Spinal cord (tissue), 10 donors: ENCODE measurements at places on chromosomes 1 and 21.

DNA sequence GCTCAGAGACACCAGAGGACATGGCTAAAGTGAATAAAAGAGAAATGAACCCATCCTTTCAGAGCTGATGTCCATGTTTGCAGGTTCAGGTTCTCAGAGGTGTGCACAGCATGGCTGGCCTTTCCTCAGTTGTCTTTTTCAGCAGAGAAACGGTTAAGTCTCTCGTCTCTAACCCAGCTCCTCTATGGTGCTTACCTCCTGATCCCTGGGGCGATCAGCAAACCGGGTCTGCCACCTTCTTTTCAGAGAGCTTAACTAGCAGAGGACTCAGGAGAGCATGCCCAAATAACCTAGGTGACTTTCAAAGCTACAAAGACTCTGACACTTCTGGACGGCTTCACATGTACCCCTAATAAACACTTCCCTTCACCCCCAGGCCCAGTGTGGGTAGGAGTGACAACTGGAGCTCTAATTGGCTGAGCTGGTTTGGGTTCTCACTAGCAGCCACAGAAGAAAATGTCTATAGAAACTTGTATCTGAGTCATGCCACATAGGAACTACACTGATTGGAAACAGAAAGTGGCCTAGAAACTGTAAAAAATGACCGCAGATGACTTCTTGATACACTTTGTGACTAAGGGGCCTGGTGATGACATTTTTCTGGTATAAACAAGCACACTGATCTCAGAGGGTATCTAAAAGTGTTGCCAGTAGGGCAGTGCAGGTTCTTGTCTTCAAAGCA lies at the start of gene AIM2:
AIM2 (minus strand) TSS at position 329 of the 682 bp plus-strand sequence. CDS start 3,267 bp downstream, outside the sequence.
- no peak for DNase-seq

GRCh38 chr1:48027533-48027835 lies 30.3 kb upstream of the TRABD2B start:
- DNase-seq, result no peak

DNA sequence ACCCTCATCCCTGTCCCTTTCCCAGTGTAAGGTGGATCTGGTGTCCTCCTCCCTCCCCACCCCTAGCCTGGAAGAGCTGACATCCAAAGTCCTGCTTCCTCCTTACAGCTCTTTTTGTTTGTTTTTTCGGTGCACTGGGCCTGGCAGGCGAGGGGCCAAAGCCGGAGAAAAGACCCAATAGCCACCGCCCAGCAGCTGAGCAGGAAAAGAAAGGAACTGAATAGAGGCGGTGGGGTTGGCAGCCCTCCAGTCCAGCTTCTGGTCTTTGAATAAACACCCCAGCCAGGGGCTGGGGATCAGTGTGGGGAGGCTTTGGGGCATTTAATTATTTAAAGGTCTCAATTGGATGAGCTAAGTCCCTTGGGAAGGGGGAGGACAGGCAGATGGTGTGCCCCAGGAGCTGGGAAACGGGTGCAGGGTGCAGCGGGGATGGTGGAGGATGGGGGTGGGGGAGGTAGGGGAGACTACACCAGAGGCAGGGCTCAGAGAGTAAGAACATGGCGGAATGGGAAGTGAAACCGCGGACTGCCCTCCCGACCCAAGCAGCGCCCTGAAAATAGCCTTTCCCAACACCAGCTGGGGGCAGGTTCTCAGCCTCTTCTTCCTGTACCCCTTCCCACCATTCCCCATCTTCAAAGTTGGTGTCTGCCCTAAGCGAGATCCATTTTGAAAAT lies 20.2 kb downstream of the BTG2 start:
- DNase-seq, result no peak

GRCh38 chr1:115258302-115258866 lies 79.7 kb downstream of the NGF start:
- DNase-seq, result no peak

GRCh38 chr1:2526824-2527555 lies 594 bp upstream of the PANK4 start:
- peak; percentile 80 for DNase-seq

DNA sequence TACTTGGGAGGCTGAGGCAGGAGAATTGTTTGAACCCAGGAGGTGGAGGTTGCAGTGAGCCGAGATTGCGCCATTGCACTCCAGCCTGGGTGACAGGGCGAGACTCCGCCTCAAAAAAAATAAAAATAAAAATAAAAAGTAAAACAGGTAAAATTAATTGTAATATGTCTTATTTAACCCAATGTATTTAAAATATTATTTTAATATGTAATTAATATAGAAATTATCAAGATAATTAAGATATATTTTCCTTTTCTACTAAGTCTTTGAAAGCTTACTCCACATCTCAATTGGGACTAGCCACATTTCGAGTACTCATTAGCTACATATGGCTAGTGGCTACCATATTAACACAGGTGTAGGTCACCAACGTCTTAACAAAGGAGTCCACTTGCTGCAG lies 61.6 kb upstream of the IPO9 start:
- DNase-seq, result no peak

DNA sequence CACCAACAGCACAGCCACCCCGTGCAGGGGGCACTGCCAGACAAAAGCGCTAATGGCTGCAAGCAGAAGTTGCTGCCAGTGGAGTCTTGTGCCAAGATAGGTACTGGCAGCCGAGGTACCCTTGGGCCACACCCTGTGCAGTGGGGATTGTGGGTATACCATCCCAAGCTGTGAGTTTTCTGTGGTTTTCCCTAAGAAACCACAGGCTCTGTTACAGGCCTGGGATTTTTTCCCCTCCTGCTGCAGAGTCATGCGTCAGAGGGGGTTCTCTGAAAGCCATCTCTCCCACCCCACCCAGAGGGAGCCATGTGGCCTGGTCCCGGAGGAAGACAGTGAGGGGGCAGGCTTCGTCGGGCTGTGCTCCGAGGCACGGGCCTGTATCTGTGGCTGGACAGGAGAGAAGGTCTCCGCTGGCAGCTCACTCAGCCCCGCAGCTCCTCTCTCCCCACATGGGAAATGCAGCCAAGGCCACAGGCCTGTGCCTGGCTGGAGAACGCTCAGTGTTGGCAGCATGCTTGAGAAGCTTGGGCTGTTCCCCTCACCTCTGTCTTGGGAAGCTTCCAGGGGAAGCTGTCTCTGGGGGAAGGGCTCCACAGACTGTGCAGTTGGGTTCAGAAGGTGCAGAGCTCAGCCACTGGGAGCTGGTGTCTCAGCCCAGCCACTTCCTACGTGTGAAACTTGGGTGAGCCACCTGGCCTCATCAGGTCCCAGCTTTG lies 42.5 kb downstream of the NEK2 start:
- DNase-seq, result no peak

DNA sequence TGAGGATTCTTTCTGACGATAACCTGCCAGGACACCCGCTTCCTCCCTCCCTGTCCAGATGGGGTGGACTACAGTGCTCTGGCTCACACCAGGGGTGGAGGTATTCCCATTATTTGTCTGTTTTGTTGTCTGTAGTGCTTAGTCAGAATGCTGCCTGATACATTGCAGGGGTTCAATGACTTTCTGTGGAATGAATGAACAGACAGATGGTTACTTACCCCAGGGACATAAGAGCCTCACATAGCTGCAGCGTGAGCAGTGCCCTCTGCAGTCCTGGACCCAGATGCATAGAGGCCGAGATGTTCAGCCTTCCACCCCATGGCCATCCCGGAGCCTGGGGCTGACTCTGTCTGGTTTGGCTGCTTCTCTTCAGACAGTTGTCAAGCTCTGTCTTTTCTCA lies 13.0 kb upstream of the F3 start:
- DNase-seq, result no peak

- DNase-seq, result no peak
Observed at GRCh38 chr1:10143961-10144485, 66.3 kb upstream of the KIF1B start.

DNA sequence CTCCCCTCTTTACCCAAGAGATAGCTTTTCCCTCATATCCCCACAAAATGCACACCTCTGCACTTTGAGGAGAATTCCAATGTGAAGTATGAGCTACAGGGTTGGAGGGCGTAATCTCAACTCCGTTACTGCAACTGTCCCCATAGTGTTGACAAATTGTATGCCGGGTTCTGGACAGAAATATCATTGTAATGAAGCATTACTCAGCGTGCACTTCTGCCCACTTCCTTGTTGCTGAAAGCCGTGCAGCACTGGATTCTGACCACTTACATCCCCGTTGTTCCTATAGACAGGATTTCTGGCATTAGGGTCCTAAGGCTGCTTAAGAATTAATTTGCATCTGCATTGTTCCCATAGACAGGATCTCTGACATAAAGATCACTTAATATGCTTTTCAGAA lies 205.6 kb downstream of the RHOU start:
- no peak for DNase-seq

DNA sequence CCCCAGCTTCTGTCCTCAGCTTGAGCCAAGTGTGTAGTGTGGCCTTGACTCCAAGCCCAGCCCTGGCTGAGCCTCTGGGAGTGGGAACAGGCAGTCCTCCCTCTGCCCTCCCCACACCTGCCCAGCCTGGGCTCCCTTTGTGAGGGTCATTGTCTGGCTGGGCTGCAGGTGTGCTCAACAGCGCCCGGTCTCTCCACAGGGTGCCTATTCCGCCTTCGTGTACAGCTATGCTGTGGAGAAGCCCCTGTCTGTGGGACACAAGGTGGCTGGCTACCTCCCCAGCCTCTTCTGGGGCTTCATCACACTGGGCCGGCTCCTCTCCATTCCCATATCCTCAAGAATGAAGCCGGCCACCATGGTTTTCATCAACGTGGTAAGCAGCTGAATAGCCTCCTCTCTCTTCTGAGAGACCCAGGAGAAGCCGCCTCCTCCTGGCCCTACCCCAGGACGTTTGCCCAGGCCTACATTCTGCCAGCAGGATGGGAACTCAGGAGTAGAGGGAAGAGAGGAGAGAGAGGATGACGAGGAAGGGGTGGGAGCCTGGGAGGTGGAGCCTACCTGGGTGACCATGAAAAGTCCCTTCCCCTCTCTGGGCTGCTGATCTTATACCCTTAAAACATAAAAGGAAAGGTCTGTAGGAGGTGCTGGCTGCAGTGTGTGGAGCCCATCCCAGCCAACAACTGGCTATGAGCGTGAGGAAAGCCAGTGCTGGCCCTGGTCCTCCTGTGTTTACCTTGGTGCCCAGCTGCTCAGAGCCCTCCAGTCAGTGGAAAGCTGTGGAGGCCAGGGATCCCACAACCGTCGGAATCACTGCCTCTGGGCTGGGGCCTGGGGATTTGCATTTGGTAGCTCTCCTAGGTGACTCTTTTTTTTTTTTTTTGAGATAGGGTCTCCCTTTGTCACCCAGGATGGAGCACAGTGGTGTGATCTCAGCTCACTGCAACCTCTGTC lies 45.7 kb downstream of the ELK4 start:
- no peak for DNase-seq

DNA sequence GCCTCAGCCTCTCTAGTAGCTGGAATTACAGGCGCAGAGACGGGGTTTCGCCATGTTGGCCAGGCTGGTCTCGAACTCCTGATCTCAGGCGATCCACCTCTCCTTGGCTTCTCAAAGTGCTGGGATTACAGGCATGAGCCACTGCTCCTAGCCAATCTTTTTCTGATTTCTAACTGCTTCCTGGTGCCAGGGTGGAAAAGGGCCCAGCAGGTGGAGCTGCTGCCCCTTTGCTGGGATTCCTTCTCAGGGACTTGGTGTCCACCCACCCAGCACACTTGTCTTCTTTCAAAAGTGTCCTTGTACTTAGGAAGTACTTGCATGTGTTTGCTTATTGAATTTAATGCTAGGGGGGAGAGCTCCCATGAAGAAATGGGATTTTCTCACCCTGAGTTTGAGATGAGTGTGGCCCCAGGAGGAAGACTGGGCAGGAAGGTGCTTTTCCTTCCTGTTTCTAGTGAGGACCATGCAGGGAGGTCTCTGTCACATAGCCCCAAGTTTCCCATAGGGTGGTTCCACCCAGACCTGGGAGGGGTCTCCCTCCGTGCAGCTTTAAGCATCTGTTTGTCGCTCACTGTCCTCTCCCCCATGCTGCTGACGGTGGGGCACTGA lies 14.2 kb downstream of the UTP11 start:
- DNase-seq, result peak; percentile 93

DNA sequence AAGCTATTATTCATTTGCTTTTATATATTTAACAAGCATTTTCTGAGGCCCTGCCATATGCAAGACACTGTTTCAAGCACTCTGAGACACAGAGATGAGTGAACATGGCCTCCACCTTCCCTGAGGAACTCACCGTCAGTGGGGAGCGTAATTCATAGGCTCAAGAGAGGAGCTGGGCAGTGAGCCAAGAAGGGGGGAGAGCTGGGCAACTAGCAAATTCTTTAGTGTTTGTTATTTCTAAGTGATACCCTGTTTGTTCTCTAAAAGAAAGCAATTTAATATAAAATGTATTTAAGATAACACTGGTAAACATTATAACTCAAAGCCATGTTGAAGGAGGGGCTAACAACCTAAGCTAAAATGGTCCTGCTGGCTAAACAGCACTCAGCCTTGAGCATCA lies 119.2 kb upstream of the NGF start:
- no peak for DNase-seq

GRCh38 chr1:159088050-159088449 lies 11.5 kb upstream of the AIM2 start:
- no peak for DNase-seq

DNA sequence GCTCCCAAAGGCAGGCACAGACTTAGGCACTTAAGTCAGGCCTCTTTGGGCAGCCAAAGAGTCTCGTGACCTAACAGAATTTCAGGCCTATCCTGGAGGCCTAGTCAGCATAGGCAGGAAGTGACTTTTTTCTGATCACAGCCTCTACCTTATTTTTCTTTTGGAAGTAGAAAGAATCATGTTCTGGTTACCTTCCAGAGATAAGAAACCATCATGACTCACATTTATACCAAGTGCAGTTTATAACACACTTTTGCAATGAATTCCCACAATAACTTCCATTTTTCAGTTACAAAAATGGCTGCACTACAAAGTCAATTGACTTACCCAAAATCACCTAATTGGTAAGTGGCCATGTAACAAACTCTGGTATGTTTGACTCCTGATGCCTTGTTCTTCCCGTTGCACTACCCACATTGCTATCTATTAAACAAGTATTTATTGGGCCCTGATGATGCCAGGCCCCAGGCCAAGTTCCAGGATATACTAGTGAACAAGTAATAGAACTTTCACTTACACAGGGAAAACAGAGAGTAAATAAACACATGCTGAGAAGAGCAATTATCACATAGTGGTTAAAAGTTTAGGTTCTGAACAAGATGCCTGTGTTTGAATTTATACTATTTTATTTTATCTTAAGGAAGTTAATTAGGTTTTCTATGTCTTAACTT lies 74.3 kb downstream of the SH3GLB1 start:
- DNase-seq, result no peak

- DNase-seq, result no peak
Observed at GRCh38 chr1:117585086-117585485, 20.8 kb upstream of the TENT5C start.

GRCh38 chr1:8540971-8541370 lies 223.1 kb downstream of the SLC45A1 start:
- no peak for DNase-seq

GRCh38 chr1:100927276-100927675 lies 31.4 kb downstream of the SLC30A7 start:
- DNase-seq, result no peak
